ENCODE measurements at places on chromosomes 4 and X.
A peak's percentile ranks its signal among the peaks of the same experiment; 100 is the strongest.

GRCh38 chr4:145868637-145869409 lies 69.8 kb downstream of the ZNF827 start:
- peak; percentile 9 for DNase-seq

GRCh38 chr4:17251101-17251500 lies 260.8 kb downstream of the QDPR start:
- no peak for DNase-seq

DNA sequence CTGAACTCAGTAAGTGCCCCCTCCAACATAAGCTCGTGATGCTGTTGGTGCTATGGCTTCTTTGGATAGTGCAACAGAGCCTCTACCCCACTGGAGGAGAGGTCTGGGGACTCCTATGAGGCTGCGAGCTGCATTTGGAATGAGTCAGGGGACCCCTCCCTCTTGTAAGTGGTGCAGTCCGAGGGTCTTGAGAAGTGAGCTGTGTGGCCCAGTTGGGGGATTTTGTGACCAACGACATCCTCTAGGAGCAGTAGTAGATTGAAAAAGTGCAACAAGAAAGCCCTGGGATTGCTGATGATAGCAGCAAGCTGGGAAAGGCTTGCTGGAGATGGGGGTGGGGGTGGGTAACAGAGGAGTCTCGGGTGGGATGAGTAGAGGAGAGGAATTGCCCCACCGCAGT lies 3.1 kb downstream of the FRMPD3 start:
- DNase-seq: no peak

- DNase-seq: no peak
Observed at GRCh38 chr4:113349430-113349829, 300.0 kb downstream of the ANK2 start.

- no peak for DNase-seq
Observed at GRCh38 chr4:61143461-61143860, 56.7 kb upstream of the ADGRL3 start.

DNA sequence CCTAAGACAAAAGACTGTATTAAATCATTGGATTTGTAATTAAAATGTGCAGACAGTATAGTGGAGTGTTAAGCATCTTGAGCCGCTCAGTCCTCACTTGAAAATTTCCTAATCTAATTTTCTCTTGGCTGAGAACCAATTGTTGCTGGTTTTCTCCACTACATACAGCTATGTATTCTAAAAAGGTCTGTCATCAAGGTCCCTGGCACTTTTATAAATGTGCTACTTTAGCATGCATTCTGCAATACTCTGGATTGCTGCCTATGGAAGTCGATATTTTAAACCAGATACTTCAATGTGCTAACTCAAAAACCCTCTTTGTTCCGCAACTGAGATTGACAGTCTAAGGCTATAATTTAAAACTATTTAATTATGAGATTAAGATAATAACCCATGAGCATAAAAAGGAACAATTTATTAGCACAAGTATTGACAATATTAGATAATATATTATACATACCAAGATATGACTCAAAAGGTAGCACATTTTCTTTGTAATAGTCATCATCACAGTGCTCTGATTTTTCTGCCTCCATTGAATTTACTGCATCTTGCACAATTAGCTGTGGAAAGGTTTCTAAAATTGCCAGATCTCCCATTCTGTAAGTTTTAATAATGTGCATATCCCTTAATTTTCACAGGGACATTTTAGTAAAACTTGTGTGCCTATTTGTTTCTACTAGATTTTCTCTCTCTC lies 815.1 kb downstream of the ADGRL3 start:
- no peak for DNase-seq

DNA sequence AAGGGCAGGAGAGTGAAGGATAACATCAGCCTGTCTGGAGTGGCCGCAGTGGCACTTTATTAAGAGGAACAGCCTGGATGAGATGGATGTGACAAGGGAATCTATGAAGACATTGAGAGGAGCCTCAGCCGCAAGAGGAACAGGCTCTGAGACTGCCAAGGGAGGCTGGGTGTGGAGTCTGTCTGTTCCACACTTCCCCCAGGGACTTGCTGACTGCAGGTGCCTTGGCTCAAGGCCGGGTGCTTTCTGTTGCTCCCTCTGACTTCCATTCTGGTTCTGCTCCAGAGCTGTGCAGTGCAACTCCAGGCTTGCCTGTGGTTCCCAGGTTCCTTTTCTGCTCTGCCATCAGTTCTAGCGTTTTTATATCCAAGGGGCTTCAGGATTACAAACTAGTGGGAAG lies 54.6 kb downstream of the FRMPD3 start:
- no peak for DNase-seq

DNA sequence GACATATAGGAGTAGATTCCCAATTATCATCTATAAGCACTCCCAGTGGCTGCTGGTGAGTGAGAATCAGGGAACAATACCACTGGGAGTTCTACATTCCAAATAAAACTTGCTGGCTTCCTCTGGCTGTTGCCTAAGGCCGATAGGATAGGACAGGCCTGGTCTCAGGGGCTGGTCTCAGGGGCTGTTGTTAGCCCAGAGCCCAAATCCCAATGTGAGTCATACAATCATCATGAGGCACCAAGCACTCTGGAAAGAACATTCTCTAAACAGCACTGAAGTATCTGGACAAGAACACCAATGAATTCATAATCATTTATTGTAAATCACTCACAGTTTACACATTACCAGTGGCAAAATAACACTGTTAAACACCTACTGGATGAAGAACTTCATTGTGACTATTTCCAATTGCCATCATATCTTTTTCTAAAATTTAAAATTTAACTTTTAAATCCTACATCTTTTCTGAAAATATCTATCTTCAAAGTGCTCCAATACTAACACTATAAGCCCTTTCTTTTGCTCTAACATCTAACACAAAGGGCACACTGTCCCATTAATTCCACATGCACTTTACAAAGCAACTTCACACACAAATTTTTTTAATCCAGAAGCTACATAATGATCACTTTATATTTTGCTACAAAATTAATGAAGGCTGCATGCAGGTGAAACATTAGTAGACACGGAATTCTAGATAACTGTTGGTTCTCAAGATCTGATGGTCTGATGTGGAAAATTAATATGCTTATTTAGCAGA lies 67.6 kb upstream of the TMEM150C start:
- DNase-seq: no peak

GRCh38 chr4:146342600-146343192 lies 128.4 kb downstream of the REELD1 start:
- DNase-seq: peak; percentile 2

- DNase-seq: no peak
Observed at GRCh38 chr4:18938343-18939099, 917.0 kb upstream of the LCORL start.

GRCh38 chrX:8027827-8028226 lies 100.6 kb upstream of the PNPLA4 start:
- DNase-seq: no peak

GRCh38 chr4:99763635-99764101 lies 53.0 kb upstream of the DAPP1 start:
- DNase-seq: no peak

GRCh38 chrX:25599061-25599460 lies 539.1 kb upstream of the MAGEB18 start:
- no peak for DNase-seq

GRCh38 chr4:102430461-102430910 lies 70.7 kb upstream of the NFKB1 start:
- no peak for DNase-seq

Data from naive thymus-derived CD8-positive, alpha-beta T cell (primary cell).